ENCODE measurements at places on chromosomes 11 and 22. TPM values are rescaled to one million over a fixed set of nuclear protein-coding genes. Genes with fewer than 3 reads are reported as not detected.

- no peak for DNase-seq
These were observed 44.9 kb upstream of the DRD2 start for GRCh38 chr11:113519989-113520613.

The MS4A6E gene
- not detected for total RNA-seq

DNA sequence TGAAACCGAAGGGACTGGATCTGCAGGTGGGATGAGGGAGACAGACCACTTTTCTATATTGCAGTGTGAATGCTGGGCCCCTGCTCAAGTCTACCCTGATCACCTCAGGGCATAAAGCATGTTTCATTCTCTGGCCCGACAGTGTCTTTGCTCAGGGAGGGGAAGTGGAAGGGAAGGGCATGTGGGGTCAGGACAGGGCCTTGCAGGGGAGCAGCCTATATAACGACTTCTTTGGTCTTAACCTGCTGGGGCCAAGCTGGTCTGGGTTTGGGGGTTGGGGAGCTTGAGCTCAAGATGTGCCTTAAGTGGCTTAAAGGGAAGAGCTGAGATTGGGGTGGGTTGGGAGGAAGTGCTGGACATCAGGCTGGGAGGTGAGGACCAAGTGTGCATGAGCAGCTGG, 86.4 kb downstream of the GDPD4 start:
- DNase-seq, result no peak

The OPCML gene
- 0.76 TPM for total RNA-seq

DNA sequence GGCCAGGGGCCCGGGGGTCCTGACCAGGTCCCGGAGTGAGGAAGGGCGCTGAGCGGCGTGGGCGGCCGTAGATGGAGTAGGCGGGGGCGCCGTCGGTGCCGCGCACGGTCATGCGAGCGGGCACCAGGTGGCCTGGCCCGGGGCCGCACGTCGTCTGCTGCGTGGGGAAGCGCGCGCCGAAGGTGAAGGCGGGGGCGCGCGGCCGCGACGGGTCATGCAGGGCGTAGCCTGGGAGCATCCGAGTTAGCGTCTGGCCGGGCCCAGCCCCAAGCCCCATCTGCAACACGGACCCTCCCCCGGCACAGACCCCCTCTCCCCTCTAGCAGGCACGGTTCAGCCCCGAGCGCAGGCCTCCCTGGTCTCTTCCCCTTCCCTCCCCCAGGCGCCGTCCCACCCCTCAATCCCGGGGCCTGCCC, 1.7 kb upstream of the TYMP start:
- peak; percentile 75 for DNase-seq
